Stimulated activated effector memory CD8-positive, alpha-beta T cell treated with anti-CD3 and anti-CD28 coated beads, Interleukin-12 subunit alpha, Interleukin-12 subunit beta, amount 100 ng/mL, for 72 hours (primary cell): ENCODE measurements at places on chromosomes 5 and 9.

- no peak for DNase-seq
These were observed 8.1 kb upstream of the RNU6ATAC start for GRCh38 chr9:134172198-134173126.

- DNase-seq = no peak
These were observed 23.7 kb upstream of the TAS2R1 start for GRCh38 chr5:9653811-9654210.

GRCh38 chr5:32274548-32275395 is 38.0 kb downstream of the MTMR12 start:
- DNase-seq = no peak

GRCh38 chr9:8356406-8356805 is 556.8 kb upstream of the DMAC1 start:
- DNase-seq = no peak

DNA sequence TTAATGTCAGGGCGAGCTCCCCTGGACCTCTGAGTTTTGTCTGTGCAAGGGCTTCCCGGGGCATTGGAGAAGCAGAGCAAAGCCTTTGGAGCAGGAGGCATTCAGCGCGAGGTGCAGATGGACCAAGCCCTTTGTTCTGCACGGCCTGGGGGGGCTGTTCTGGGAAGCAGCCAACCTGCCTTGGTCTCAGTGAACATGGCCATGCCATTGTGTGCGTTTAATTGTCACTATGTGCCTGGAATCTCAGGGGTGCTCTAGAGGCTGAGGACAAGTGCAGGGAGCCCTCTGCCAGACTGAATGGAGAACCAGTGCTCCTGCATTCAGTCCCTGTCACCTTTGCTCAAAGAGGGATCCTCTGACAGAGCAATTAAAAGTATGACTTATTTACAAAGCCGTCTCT is 329.4 kb downstream of the IRX1 start:
- DNase-seq = no peak

GRCh38 chr9:80561526-80561925 is 989.8 kb downstream of the TLE4 start:
- no peak for DNase-seq
